AG20443 (cell line): ENCODE measurements at places on chromosomes 5 and 9.

DNA sequence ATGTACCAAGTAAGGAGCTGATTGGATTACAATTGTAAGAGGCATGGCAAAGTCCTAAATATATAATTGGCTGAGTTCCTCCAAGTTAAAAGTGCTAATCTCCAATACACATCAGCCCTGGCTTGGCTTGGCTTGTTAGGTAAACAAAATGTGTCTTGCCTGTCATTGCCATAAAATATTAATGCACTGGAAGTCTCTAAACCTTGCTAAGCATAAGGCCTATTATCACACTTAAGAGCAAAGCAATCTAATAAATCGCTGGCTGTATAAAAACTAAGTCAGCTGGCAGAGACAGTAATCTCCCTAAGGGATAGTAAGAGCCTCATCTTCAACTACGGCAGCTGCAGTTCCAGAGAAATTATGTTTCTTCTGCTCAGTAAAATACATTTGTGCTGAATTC lies 418.6 kb upstream of the GRAMD2B start:
- DNase-seq = no peak

GRCh38 chr9:81535542-81536241 lies 153.7 kb downstream of the TLE1 start:
- DNase-seq = no peak

GRCh38 chr9:37942621-37943344 lies 38.9 kb upstream of the SLC25A51 start:
- no peak for DNase-seq

GRCh38 chr9:133403766-133404453 lies 13.9 kb downstream of the REXO4 start:
- peak; percentile 36 for DNase-seq
